BE2C (cell line): ENCODE measurements at places on chromosomes 1 and 21.

GRCh38 chr21:30234050-30234449 is 18.2 kb upstream of the CLDN8 start:
- no peak for DNase-seq

DNA sequence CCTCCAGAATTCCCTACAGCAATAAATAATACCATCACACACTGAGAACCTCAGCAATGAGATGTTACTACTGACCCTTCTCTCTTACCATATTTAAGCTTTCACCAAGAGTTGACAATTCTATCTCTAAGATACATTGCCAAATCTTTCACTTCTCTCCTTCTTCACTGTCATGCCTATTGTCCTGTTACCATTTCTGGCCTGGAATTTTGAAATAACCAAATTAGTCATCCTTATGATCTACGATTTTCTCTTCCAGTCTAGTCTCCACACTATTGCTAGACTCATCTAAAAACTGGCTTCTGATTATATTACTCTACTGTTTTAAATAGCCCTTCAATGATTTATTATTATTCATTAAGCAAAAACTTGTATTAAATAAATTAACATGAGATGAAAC is 656.1 kb upstream of the ADGRL4 start:
- DNase-seq = no peak

- no peak for DNase-seq
Observed at GRCh38 chr1:54569339-54569738, 21.3 kb downstream of the ACOT11 start.

GRCh38 chr1:1085911-1086841 is 12.1 kb upstream of the RNF223 start:
- DNase-seq = peak; percentile 27

DNA sequence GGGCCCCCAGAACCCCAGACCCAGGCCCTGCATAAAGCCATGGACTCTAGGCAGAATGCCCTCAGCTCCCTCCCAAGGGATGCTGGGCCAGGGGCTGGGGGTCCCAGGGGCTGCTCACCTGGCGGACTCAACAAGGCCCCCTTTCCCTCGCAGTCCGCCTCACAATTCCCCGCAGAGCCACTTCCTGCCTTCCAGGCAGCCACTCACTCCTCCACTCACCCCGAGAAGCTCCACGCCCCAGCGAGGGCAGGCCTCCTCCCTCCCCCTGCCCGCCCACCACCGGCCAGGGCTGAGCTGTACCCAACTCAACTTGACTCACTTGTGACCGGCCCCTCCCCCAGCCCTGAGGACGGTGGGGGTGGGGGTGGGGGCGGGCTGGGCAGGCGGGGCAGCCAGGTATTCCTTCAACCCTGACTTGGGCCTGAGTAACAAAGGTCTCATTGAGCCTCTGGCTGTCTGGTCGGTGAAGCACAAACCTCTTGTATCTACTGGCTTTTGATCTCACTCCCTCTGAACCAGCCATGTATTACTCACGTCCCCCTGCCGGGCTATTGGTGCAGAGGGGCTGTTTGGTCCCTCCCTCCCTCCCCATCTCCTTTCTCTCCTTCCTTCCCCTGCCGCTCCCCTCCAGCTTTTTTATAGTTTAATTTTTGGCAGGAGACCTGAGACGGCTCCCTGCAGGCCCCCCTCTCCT is 5.9 kb downstream of the BLACAT1 start:
- DNase-seq = no peak

GRCh38 chr1:44029260-44029910 is 1.9 kb downstream of the SLC6A9 start:
- DNase-seq = no peak

- DNase-seq = no peak
Observed at GRCh38 chr1:115314765-115315164, 23.3 kb downstream of the NGF start.

GRCh38 chr1:12587981-12588640 is 29.9 kb downstream of the DHRS3 start:
- no peak for DNase-seq

DNA sequence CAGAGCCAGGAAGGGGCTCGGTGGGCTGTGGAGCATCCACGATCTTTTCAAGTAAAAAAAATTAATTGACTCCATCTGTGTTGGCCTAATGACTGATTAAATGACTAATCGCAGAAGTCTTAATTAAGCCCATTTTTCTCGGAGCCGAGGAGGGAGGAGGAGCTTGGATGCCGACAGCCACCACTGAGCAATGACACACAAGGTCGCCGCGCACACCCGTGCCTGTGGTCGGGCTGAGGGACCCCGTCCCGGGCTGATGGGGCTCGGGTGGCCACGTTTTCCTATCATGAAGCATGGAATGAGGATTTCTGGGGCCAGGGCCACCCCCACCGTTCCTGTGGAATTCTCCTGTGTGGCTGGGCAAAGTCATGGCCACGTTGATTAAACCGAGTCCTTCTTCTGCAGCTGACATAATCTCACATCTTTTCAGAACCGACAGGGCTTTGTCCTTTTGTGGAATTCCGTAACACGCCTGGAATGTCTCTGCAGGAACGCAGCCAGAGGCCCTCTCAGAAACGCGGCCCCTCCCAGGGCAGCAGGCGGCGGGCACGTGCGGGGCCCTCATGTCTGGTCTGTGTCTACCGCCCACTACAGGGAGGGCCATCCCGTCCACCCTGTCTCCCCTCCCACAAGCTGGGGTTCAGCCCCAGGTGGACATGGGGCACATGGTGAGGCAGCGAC is 60.7 kb downstream of the MORN1 start:
- DNase-seq = no peak

GRCh38 chr1:214425716-214426425 is 125.5 kb downstream of the PTPN14 start:
- DNase-seq = no peak

DNA sequence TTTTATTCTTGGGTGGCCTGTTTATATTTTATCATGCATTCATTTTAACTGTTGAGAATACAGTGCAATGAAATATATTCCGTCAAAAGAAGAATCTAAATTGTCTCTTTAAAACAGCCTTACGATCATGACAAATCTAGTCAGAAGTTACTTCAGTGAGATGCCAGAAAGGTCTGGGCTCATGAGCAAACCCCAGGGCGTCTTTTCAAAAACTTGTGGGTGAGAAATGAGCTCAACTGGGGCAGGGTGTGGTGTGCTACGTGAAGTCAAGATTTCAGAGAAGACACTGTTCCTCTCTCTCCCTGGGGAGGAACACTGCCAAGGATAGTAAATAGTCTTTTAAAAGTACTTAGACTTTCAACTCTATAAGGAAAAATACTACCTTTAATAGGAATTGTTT is 13.4 kb upstream of the UAP1 start:
- DNase-seq = no peak

DNA sequence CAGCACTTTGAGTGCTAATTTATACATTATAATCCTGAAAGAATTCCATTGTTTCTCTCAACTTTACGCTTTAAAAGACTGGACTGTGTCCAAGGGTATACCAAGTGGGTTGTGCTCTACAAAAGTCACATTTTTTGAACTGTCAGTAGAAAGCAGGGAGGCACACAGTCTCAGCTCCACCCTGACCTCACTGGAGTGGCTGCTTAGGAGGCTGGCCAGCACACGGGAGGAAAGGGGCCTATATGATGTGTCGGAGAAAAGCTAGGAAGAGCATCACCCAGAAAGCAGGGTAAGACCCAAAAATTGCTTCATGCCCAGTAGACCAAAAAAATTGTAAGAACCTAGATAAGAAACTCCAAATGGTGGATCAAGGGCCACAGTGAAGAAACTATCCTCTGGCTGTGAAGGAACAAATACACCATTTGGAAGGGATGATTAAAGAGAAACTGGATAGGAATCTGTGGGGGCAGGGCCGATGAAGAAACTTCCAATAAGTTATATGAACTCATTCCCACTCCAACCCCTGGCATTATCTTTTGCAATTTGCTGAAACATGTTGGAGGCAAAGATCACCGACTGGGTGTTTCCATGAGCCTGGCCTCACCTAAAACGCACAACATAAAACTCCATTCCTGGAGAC is 1.9 kb downstream of the S100A10 start:
- DNase-seq = no peak

DNA sequence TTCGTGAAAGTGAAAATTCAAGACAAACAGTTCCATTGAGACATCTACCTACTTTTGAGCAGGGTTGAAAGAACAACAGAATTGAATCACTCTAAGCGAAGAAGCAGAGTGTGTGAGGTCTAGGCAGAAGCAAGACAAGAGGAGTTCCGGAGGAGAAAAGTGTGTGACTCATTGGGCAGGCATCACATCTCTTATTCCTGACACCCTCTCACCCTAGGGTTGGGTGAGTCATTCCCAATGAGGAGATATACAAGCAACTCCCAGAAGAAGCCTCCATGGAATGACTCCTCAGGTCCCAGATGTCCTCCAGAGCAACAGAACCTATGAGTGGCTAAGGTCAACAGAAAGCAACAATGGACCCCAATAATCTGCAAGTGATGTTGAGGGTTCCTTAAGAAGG is 138.1 kb downstream of the TPR start:
- DNase-seq = no peak

DNA sequence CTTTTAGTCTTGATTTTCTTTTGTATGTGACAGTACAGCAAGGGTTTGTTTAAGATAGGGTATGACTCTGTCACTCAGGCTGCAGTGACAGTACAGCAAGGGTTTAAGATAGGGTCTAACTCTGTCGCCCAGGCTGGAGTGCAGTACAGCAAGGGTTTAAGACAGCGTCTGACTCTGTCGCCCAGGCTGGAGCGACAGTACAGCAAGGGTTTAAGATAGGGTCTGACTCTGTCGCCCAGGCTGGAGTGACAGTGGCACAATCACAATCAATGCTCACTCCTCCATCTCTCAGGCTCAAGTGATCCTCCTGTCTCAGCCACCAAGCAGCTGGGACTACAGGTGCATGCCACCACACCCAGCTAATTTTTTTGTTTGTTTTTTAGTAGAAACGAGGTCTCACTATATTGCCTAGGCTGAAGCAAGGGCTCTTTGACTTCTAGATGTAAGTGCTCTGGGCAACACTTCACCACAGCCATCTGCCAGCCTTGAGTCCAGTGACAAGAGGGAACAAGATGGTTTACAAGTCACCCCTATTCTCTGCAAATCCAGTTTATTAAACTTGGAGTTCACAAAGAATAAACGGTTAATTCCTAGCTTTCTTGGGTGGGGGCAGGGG is 965 bp upstream of the SH2D5 start:
- no peak for DNase-seq

GRCh38 chr21:35705237-35705887 is 355.0 kb downstream of the SETD4 start:
- DNase-seq = no peak

- peak; percentile 59 for DNase-seq
Observed at GRCh38 chr1:19643602-19644394, at the start of gene NBL1. NBL1 (plus strand) TSS chr1:19644311; CDS start chr1:19655031, 10,720 bp downstream.

DNA sequence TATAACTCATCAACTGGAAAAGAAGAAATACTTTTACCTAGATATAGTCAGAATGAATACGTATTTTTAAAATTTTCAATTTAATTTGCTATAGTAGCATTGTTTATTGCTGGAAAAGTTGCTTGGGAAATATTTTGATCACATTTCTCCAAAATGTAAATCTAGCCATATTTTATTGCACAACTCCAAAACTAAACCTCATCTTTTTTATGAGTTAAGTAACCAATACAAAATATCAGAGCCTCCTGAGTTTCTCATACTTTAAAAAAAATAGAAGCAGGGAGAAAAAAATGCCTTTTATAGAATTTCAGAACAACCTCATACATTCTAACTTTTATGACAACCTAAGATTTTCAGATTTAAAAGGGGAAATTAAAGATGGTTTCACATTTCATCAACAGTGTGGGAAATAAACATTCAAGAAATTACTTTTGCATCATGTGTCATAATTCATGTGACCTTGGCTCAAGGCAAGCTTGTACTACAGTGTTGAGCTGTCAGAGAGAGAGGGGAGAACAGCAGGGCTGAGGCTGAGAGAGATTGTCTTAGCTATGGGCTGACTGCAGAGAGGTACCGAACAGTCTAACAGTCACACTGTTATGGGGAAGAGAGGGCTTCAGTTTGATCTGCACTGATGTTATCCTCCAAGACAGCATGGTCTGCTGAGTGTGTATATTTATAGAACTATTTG is 519.0 kb downstream of the LTN1 start:
- DNase-seq = no peak

- no peak for DNase-seq
Observed at GRCh38 chr1:38559446-38560165, 300.0 kb downstream of the RRAGC start.

DNA sequence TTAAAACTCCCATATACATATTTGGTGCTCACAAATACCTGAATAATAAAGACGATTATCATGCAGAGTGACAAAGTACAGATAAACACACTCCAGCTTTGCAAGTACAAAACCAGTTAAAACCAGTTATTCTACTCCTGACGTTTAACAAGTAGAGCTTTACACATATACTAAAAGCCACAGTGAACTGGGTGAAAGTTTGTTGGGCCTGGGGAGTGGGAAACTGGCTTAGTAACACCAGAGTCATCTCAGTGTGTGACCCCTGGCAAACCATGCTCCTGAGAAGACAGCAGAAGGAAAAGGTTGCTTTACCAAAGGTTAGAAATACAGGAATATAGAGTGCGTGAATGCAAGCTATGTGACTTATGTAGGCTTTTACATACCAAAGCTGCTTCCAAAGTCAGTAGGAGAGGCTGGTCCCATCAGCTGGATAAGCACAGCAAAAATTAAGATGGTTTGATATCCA is 148.1 kb downstream of the NRIP1 start:
- DNase-seq = no peak

GRCh38 chr21:45994759-45995685 is 13.5 kb downstream of the COL6A1 start:
- no peak for DNase-seq

DNA sequence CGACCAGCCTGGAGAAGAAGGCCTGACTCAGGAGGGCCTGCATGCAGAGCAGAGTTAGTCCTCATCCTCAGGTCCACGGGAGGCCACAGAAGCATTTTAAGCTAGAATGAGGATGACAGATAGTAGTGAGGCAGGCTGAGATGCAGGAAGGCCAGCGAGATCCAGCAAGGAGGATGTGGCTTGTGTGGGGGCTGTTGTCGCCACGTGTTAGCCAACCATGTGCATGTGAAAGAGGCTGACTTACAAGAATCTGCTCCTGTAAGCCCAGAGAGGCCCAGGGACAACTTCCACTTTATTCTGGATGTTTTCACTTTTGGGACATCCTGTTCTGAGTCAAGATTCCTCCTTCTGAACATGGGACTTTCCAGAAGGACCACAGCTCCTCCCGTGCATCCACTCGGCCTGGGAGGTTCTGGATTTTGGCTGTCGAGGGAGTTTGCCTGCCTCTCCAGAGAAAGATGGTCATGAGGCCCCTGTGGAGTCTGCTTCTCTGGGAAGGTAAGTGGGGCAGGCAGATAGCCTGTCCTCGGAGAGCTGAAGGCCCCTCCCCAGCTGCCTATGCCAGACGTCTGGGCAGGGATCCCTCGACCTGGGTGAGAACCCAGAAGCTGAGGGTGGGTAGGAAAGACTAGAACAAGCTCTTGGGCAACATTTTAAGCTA is at the start of gene SLAMF8:
Gene SLAMF8, plus strand, starts transcription at position 433 of the 661 bp plus-strand sequence. Its CDS starts 26 bp downstream, at position 459.
- no peak for DNase-seq
